Activated T-helper 9 cell treated with anti-CD3 and anti-CD28 coated beads, Interleukin-2, amount 50 U/mL, for 16 hours (primary cell): ENCODE measurements at places on chromosomes 5 and 9.

GRCh38 chr9:34386656-34387055, 10.0 kb upstream of the MYORG start:
- no peak for DNase-seq

GRCh38 chr5:15065091-15065490, 193.5 kb upstream of the ANKH start:
- no peak for DNase-seq

- DNase-seq = no peak
Observed at GRCh38 chr5:58018016-58018415, 441.9 kb downstream of the PLK2 start.

- no peak for DNase-seq
Observed at GRCh38 chr5:91332267-91333045, 50.7 kb downstream of the ARRDC3 start.
